LHCN-M2 (cell line): ENCODE measurements at places on chromosomes 4 and X. TPM values are rescaled to one million over a fixed set of nuclear protein-coding genes. Genes with fewer than 3 reads are reported as not detected.

OPN1MW2 gene
- total RNA-seq = not detected in 2 replicates

- peak; percentile 35 for DNase-seq
These were observed 691 bp downstream of the SCARB2 start for GRCh38 chr4:76212851-76213414.

DNA sequence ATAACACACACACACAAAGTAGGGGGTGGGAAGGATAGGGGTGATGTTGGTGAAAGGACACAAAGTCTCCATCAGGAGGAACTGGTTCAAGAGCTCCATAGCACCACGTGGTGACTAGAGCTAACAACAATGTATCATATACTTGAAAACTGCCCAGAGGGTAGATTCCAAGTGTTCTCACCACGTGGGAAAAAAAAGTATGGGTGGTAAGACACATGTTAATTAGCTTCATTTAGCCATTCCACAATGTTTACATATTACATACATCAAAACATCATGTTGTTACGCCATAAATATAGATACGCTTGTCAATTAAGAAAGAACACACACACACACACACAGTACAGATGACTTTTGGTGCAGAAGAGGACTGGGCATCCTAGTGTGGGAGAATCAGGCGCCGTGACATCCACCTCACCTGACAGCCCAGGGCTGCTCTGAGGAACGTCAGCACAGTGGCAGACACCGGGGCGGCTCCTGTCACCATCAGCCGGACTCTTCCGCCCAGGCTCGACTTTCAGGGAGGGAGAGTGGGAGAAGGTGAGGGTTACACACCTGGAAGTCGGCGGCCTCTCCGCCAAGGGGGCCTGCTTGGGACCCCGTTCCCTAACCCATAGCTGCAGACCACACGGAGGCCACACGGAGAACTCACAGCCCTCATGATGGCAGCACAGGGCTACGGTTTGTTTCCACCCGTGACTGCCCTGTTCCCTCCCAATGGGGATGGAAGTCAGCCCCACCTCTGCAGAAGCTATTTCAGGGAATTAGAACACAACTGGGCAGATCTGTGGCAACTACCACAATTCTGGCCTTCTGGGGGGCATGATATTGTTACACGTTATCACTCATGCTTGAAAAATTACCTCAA, 31.8 kb upstream of the CENPU start:
- DNase-seq = no peak

TCEAL5 gene
- not detected in 2 replicates for total RNA-seq

GRCh38 chrX:46814966-46815365, 21.9 kb upstream of the RP2 start:
- no peak for DNase-seq

ATP8A1 gene
- 0.06 TPM in 2 replicates for total RNA-seq

GRCh38 chr4:144362366-144362765, 221.8 kb upstream of the GYPA start:
- DNase-seq = no peak

GRCh38 chr4:110787109-110787508, 164.2 kb upstream of the PITX2 start:
- DNase-seq = peak; percentile 47

GRCh38 chr4:7761720-7762119, 177.9 kb downstream of the AFAP1 start:
- peak; percentile 26 for DNase-seq

DNA sequence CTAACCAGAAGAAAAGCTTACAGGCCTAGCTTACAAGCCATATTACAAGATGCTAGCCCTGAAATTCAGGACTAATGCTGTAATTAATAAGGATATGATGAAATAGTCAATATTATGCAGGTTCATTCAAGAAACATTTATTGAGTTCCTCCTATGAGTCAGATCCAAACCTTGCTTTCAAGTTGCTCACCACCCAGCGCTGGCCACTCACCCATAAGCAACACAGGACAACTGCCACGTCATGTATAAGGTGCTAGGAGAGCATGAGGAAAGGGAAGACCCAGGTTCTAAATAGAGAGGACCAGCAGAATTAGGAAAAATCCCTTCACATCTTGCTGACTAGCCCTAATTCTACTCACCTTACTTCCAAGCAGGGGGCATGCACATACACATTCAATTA, 23.3 kb downstream of the MAML3 start:
- no peak for DNase-seq

- DNase-seq = peak; percentile 3
These were observed 156.2 kb upstream of the PPP1R2C start for GRCh38 chrX:42934020-42934726.

DNA sequence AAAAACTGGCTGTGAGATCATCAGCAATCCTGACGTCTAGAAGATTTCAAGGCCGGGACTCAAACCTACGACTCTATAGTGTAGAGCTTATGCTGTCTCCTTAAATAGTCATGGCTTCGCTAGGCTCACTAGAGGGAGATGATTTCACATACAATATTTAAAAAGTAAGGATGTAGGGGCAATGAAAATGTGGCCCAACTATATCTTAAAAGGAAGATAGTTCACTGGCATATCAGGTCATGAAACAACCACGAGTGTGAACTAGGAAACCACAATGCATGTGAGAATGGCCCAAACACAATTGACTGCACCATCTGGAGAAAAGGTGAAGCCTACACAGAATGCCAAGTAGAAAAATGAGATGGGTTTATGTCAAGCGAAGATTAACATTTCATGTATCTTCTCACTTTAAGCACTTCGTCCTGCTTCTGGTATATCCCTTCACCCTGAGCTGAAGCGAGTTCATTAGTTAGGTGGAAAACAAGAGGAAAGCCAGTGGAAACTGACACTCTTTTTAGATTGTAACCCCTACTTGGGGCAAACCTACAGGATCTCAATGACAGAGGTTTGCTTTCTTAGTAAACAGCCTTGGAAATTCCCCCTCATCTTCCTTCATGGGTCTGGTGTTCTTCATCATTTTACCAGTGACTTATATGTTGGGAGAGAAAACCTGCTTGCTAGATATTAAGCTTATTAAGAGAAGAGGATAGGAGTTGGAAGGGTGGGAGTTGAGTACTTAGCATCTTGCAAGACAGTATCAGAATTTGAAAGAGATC, 17.4 kb downstream of the FAM9C start:
- no peak for DNase-seq

- no peak for DNase-seq
These were observed 68.1 kb downstream of the TMEM164 start for GRCh38 chrX:110070970-110071369.

HTR2C gene
- total RNA-seq = not detected in 2 replicates
